CD4-positive, alpha-beta T cell treated with Interleukin-17A for 4 hours (primary cell): ENCODE measurements at places on chromosomes 6 and 20.
A peak's percentile ranks its signal among the peaks of the same experiment; 100 is the strongest.

GRCh38 chr6:107124934-107125348 is 9.6 kb upstream of the BEND3 start:
- DNase-seq = no peak

GRCh38 chr20:48626938-48627736 is 200.7 kb downstream of the PREX1 start:
- no peak for DNase-seq

DNA sequence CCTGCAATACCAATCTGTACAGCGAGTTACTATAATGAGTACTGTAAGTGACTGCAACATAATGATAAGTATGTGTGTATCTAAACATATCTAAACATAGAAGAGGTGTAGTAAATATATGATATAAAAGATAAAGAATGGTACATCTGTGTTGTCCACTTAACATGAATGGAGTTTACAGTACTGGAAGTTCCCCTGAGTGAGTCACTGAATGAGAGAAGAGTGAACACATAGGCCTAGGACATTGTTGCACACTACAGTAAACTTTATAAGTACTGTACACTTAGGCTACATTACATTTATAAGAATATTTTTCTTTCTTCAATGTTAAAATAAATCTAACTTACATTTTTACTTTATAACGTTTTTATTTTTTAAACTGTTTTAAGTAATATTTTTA is 380.4 kb downstream of the MMUT start:
- no peak for DNase-seq

GRCh38 chr6:2434912-2435311 is 189.5 kb upstream of the GMDS start:
- DNase-seq = no peak

DNA sequence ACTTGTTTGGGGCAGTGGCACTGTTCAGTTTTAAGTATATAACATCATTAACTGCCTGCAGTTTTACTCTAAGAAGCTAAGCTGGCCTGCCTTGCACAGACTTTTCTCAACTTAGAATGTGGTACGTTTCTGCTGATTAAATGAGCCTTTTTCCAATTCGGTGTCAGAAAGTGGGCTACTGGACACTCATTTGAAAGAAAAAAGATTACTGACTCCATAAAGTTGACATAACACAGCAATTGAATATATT is 2.1 kb downstream of the ZMYND8 start:
- no peak for DNase-seq

DNA sequence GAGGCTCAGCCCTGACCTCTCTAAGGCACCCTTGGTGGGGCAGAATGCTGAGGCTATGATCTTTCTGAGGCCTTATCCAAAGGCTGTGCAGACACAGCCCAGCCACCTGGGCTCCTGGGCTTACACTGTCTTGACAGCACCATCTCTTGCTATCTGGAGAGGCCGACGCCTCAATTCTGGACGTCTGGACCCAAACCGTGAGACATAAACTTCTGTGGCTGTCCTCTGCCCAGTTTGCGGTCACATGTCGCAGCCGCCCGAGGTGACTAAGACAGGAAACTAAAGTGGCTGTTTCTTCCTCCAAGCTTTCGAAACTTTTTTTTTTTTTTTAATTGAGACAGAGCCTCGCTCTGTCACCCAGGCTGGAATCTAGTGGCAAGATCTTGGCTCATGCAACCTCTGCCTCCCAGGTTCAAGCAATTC is 49.3 kb downstream of the PRR18 start:
- DNase-seq = peak; percentile 71

GRCh38 chr6:99905209-99906106 is 88.6 kb downstream of the MCHR2 start:
- DNase-seq = no peak

- no peak for DNase-seq
Observed at GRCh38 chr20:25249198-25249931, 1.5 kb downstream of the PYGB start.

DNA sequence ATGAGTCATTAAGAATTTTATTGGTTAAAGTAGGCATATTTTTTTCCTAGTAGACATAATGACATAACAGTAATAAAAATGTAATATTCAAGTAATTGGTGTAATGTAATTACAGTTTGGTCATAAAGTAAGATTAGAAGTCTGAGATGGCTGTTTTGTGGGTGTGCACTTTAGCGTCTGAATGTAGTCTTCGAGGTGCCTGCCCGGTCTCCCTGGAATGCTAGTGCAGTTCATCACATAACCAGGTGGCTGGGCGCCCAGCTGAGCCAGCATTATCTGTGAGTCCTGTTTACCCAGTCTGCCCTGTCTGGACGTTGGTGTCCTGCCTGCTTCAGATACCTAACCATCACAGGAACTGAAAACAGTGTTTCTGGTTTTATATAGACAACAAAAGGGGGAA is 419.1 kb downstream of the CDC5L start:
- no peak for DNase-seq

GRCh38 chr6:149078211-149078782 is 239.2 kb upstream of the TAB2 start:
- DNase-seq = no peak

- no peak for DNase-seq
Observed at GRCh38 chr6:39197922-39198500, 31.3 kb downstream of the KCNK5 start.

DNA sequence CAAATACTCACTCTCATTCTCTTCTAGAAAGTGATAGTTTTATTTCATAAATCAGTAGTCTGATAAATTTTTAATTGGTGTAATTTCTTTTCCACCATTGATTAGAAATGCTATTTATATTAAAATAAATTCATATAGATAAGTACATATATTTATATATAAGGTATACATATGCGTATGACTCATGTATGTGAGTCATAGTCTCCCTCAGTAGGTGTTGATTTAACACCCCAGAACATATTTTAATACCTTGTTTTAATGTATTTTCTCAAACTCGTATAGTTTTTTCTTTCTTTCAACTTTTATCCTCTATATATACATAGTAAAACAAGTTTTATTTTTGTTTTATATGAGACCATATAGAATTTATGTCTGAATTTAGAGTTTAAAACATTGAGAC is 130.4 kb downstream of the PLG start:
- DNase-seq = no peak

GRCh38 chr6:32941214-32941768 is 463 bp upstream of the HLA-DMB start:
- peak; percentile 65 for DNase-seq

DNA sequence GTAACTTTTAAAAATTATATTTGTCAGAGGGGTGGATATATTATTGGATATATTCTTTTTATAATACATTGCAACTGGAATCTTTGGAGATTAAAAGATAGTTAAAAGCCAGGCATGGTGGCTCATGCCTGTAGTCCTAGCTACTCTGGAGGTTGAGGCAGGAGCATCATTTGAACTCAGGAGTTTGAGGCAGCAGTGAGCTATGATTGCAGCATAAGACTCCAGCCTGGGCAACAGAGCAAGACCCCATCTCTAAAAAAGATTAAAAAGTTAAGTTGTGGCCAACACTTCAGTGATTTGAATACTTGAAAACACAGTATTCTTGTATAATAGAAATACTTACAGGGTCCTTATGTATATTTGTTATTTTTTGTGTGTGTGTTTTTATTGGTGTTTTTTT is 15.2 kb downstream of the MAPRE1 start:
- DNase-seq = no peak

GRCh38 chr6:84177241-84177640 is 50.2 kb downstream of the CEP162 start:
- DNase-seq = no peak
